ENCODE measurements at places on chromosomes 7 and 10. TPM values are rescaled to one million over a fixed set of nuclear protein-coding genes. Genes with fewer than 3 reads are reported as not detected.

The SPDYE2 gene
- not detected for total RNA-seq

The PKD1L1 gene
- 0.18 TPM for total RNA-seq

The AUTS2 gene
- total RNA-seq = under 0.01 TPM

The AMZ1 gene
- 1.7 TPM for total RNA-seq

The DDX21 gene
- 45.6 TPM for total RNA-seq

The CNTNAP2 gene
- 0.58 TPM for total RNA-seq

The PDGFA gene
- 10.4 TPM for total RNA-seq

The RAPGEF5 gene
- total RNA-seq = 0.29 TPM

The C10orf105 gene
- not detected for total RNA-seq

The AKR1D1 gene
- not detected for total RNA-seq

Measured in myometrial cell (primary cell).